ENCODE measurements at places on chromosomes 3 and 15.

- DNase-seq, result no peak
These were observed 99.4 kb downstream of the GABRB3 start for GRCh38 chr15:26673445-26673844.

GRCh38 chr3:20658491-20658890 is 472.5 kb upstream of the SGO1 start:
- no peak for DNase-seq

- DNase-seq, result no peak
These were observed 42.3 kb downstream of the PDHB start for GRCh38 chr3:58391156-58391865.

- DNase-seq, result no peak
These were observed 227.6 kb upstream of the BHLHE40 start for GRCh38 chr3:4751502-4752101.

DNA sequence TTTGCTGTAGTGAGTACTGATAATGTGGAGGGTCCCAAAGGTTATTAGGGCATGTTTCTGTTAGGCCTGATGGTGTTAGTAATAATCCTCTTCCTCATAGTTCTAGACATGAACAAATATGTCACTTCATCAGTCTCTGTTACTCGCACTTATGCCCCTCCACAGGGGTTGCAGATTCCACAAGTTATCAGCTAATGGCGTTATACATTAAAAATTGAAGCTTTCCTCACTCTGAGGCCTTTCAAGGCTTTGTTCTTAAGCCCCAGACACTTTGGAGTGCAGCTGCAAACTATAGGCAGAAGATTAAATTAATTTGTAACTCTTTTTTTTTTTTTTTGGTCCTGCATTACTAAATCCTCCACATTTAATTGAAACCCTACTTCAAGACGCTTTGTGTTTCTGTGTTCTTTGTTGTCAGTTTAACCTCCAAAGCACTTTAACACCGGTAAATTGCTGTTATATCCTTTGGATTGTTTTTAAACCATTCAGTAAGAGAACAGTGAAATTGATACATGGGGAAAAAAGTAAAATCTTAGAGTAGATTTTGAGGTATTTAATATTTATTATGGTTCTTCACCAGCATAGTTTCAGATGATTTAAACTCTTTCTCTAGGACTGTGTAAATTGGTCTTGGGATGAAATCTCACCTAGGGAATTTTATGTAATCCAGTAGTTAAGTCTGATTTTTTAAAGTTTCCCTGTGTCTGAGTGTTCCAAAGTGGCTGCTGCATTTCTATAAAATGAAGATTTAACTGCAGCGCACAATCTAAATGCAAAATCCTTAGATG is 103.1 kb upstream of the SKOR1 start:
- DNase-seq, result no peak

DNA sequence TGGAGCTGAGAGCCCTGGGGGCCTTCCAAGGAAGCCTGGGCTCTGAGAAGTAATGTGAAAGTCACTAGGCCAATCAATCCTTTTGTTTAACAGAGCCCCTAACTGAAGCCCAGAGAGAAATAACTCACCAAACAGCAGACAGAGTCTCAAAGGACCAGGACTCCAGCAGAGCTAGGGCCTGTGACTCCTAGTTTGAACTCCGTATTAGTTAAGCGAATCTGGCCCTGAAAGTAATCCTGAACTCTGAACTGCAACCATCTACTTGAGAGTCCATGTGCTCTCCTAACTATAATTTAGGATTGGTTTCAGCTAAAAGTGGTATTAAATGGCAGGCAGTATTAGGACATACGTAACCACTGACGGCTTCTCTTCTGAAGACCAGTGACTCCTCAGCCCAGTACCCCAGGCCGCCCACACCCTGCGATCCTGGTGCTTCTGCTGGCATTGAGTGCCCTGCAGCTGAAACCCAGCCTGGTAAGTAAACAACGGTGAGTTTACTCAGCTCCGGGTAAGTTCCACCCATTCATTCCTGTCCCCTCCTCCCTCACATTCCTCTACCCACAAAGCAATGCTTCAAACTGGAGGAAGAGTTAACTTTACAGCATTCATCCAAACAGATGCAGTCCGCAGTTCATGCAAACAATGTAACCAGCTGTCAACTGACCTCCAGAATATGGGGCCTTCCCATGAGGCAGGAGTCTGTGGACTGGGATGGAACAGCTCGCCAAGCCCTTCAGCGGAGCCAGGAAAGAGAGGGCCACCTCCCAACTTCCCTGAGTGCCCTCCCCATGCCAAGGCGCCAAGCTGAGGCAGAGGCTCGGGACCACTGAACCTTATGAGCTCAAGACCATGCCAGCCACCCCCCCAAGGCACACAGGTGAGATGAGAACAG is 7.3 kb downstream of the MYO5C start:
- DNase-seq, result no peak

GRCh38 chr15:74641151-74641550 is 25.5 kb downstream of the CLK3 start:
- no peak for DNase-seq

- DNase-seq, result no peak
These were observed 178.8 kb downstream of the CNTN3 start for GRCh38 chr3:74435631-74436030.

DNA sequence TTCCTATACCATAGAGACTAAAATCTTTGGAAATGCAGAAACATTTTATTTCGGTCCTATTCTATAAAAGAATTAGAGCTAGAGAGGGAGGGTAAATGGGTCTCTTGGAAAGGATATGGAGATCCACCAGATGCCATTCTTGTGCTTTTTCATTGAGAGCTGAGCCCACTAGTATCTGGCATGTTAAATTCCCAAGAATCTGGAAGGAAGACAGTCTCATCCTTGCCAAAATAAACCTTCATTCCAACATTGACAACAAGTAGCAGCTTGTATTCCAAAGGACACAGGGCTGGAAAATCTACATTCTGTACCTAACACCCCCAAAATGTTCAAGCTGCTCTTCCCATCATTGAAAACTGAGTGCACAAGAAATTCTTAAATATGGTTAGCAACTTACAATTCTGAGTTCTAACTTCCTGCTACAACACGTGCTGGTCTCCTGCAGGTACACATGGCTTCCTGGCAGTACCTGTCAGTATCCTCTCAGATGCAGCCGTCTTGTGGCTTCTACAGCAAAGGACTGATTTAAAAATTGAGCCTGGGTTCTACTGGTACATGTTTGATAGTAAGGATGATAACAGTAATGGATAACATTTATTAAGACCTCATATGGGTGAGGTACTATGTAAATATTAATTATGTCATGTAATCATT is 348.1 kb downstream of the SV2B start:
- DNase-seq, result no peak
